Hematopoietic multipotent progenitor cell treated with erythropoietin and hydrocortisone succinate and interleukin-3 and kit ligand, for 15 days (in vitro differentiated cells): ENCODE measurements at places on chromosomes 3 and 15.

DNA sequence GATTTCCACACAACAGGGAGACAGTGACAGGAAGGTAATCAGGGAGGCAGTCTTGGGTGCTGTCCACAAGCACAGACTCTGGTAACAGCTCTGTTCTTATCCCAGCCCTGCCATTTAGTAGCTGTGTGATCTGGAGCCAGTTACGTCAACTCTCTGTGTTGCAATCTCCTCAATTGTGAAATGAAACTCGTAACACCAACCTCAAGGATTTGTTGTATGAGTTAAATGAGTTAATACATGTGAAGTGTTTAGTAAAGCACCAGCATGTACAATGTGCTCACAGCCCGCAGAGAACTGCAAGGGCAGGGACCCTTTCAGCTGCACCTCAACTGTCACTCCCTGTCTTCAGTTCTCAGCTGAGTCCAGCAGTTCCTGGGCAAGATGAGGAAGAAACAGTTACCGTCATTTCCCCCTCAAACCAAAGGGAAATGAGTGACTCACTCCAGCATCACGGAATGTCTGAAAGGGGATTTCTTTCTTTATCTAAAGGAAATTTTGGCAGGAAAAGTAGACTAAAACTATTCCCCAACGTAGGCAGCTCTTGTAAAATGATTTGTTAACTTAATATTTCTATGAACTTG, 39.9 kb upstream of the MB21D2 start:
- no peak for DNase-seq

DNA sequence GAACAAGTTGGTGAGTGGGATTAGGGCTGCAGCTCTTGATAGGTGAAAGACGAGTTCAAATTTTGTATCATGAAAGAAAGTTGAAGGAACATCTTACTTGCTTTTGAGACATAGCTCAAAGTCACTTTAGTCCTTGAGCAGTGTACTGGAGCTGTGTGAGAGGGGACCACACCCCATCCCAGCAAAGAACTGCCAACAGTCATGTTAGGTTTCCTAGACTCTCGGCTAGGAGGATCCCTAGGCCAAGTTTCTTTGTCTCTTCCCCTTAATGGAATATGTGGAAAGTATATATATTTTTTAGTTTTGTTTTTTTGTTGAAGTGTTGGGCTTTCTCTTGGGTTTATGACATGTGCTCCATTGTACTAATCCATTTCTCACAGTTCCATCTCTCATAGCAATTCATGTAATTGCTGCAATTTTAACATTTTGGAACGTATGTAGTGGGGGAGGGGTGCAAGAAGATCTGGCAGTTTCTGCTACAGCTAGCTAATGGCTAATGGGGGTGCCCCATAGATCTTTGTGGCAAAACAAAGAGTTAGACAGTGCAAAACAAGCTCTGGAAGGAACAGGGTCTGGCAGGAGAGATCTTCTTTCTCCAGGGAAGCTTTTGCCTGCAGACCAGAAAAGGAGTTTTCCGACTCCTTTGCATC, 25.1 kb downstream of the TLNRD1 start:
- no peak for DNase-seq

DNA sequence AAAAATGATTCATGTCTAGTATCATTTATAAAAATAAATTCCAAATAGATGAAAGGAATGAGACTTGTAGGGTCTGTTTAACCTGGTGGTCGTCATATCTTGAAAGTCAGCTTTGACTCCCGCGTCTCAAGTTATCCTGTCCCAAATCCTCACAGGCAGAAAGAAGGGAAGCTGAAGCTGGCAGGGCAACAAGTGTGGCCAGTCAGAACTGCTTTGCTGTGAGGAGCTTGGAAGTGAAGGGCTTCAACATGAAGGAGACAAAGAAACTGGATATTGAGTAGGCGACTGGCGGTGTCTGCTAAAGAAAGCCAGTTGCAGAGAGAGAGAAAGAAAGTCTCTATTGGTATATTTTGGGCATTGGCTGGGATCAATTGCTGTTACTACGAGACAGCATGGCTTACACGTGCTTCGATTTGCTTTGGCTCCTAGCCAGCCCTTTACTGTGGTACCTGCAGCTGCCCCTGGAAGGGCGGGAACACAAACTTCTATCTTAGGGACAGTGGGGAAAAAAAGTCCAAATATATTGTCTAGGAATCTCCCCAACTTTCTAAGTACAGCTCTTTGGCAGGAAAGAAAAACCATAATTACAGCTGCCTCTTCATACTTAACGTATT, 107.2 kb downstream of the CHST2 start:
- no peak for DNase-seq

GRCh38 chr3:109211941-109212340, 75.4 kb downstream of the C3orf85 start:
- DNase-seq: no peak

- DNase-seq: no peak
Measured at GRCh38 chr3:147521646-147522045, 112.5 kb downstream of the ZIC1 start.

DNA sequence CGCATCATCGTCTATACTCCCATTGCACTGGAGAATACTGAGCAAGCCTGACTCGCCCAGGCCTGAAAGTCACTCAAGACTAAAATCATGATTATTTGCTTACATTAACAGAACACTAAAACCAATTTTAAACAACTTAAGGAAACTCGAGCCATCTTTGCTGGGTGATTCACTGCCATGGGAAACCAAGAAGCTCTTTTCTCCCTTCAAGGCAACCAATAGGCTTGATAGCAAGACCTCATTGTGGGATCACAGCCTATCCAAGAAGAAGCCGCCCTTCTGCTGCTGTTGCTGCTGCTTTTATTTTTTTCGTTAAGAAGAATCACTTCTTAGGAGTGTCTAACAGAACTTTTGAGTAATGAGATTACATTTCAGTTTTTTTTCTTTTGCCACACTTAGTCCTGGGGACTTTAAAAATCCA, 479.4 kb downstream of the FOXP1 start:
- DNase-seq: no peak

DNA sequence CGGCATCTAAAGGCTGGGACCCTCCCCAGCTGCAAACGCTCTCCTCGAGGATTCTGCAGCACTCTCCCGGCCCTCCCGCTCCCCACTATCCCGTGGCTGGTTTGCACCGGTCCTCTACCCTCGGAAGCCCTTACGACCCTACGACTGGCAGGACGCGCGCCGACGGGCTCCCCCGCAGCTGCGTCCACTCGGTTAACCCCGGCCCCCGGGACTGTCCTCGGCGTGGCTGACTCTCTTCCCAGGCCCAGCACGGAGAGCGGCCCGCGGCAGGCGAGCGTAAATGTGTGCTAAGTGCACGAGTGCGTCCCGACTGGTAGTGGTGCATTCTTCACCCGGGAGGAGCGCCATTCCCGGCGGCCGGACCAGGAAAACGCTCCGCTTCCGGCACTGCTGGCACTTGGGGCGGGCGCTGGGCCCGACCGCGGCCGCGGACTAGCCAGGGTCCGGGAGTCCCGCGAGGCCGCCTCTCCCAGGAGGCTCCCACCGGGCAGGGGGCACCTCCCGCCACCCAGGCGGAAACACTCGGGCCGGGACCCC, 508 bp downstream of the GORASP1 start:
- peak; percentile 18 for DNase-seq

DNA sequence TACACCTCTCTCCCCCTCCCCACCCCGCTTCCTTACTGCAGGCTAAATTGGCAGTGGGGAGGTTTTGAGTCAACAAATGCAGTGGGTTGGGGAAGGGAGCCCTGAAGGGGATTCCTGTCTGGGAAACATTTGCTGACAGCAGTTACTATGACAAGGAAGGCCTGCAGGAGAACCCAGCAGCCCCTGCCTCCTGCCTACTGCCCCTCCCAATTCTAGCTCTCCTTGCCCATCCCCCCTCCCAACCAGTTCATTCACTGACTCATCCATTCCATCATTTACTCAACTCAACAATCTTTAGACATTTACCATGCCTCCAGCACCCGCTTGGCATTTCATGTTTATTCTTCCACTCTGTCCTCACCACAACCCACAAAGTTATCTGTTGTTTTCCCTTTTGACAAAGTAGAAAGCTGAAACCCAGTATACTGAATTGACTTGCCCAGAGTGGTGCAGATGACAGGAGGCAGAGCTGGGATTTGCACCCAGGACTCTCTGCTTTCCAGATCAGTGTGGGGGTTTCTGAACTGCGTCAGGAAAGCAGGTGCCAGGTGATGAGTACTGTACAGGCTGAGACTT, 75.0 kb downstream of the MAGEF1 start:
- no peak for DNase-seq
